Natural killer cell treated with Interleukin-12 subunit alpha and Interleukin-12 subunit beta and Interleukin-15 and Interleukin-18, amount 100 ng/mL, for 72 hours (primary cell): ENCODE measurements at places on chromosomes 12 and 14.

GRCh38 chr12:57739914-57740538 lies 1.5 kb upstream of the AGAP2 start:
- DNase-seq: no peak

- no peak for DNase-seq
Observed at GRCh38 chr12:4356041-4356327, 23.5 kb downstream of the FGF23 start.

- DNase-seq: no peak
Observed at GRCh38 chr12:13505224-13505623, 308.7 kb downstream of the EMP1 start.

- DNase-seq: no peak
Observed at GRCh38 chr12:57250956-57251355, at the start of gene STAC3. TSS of gene STAC3 (minus strand) at chr12:57251187. CDS start at chr12:57249636, 1,551 bp downstream.
